ENCODE measurements at places on chromosomes 1 and 21.

- H3K4me1 ChIP-seq = no peaks in the 10 kb centered on the region
- H3K4me3 ChIP-seq = no peak overlapping the region
- no peak for DNase-seq
- H3K27ac ChIP-seq = no peak overlapping the region
These were observed 16.3 kb upstream of the RPS8 start for GRCh38 chr1:44759077-44759476.

DNA sequence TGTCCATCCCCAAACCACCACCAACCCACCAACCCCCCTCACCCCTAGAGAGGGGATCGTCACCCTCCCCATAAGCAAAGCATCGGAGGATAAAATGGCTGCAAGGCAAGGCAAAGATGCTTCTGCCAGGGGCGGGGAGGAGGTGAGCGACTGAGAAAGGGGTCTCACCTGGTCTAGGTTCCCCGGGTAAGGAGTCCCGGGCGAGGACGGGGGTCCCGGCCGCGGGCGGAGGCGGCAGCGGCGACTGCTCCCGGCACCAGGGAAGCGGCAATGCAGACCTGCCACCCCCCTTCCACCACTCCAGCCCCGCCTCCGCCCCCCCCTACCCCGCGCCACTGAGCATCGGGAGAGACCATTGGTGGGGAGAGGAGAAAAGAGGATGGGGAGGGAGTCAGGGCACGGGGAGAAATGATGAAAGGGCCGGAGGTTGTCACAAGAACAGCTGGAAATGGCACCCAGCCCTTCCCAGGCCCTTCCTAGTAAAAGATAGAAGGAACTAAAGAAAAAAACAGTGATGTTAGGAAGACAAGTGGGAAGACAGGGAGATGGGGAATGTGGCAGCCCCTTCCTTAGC, at the start of gene SV2A:
Gene SV2A (minus strand): TSS at position 274 of the 574 bp plus-strand sequence. CDS start 4,004 bp downstream, outside the sequence.
- H3K4me1 ChIP-seq = peaks cover 21% of the 10 kb centered on the region
- no peak within 1 kb of the TSS for H3K27ac ChIP-seq
- peaks cover 12% of the 10 kb centered on the region for H3K36me3 ChIP-seq
- H3K4me3 ChIP-seq = peak within 1 kb of the TSS; percentile 37
- no peaks in the 10 kb centered on the region for H3K27me3 ChIP-seq
- DNase-seq = peak; percentile 85

DNA sequence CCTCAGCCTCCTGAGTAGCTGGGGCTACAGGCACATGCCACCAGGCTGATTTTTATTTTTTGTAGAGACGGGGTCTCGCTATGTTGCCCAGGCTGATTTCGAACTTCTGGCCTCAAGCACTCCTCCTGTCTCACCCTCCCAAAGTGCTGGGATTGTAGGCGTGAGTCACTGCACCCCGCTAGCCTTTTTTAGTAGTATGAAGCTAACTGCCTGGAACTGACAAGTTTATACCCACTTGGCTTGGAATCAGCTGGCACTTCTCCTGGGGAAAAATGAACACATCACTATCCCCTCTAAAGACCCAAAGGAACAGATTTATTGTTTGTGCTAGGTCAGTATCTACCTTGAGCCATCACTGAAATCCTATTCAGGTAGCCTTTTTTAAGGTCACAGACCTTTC, 19.0 kb downstream of the TMEM63A start:
- H3K36me3 ChIP-seq = peaks cover 100% of the 10 kb centered on the region
- H3K27ac ChIP-seq = no peak overlapping the region
- no peak for DNase-seq
- peaks cover 7% of the 10 kb centered on the region for H3K4me1 ChIP-seq

DNA sequence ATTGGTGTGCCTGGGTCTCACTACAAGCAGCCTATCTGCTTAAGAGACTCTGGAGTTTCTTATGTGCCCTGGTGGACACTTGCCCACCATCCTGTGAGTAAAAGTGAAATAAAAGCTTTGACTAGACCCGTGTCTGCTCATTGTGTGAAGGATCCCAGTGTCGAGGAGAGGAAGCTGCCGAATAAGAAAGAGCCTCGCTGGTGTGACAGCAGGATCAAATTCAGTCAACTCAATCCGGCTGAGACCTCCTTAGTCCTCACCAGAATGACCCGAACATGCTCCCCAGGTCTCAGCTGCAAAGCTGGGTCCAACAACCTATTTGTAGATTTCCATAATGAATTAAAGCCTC, 14.8 kb downstream of the CD2 start:
- H3K4me1 ChIP-seq = no peaks in the 10 kb centered on the region
- no peak overlapping the region for H3K4me3 ChIP-seq
- peak overlapping the region; percentile 49 for H3K27ac ChIP-seq
- DNase-seq = no peak
- H3K27me3 ChIP-seq = no peaks in the 10 kb centered on the region

DNA sequence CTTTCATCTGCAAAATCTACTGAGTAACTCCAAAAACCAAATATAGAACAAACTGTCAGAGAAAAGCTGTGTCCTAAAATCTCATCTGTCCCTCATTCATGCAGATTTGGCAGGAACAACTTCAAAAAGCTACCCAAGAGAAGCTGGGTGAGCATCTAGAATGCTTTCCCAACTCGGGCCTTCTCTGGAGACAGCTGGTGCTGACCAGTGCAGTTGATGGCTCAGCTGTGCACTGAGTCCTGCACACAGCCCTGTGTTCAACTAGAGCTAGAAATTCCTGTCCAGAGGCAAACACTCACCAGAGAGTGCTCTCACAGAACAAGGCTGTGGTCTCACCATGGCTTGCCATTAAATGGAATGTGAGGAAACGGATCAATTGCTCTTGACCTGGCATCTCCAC, 202.8 kb downstream of the ASTN1 start:
- no peak for DNase-seq

All from upper lobe of left lung (tissue), 6 donors.